Left kidney (tissue), 8 donors: ENCODE measurements at places on chromosomes 16 and 17. TPM values are rescaled to one million over a fixed set of nuclear protein-coding genes. Genes with fewer than 3 reads are reported as not detected.

NOS2 gene
- 2.2 TPM for polyA plus RNA-seq

- no peak for DNase-seq
These were observed 164.4 kb upstream of the ANKFN1 start for GRCh38 chr17:55988861-55989260.

NPIPA5 gene
- 49.4 TPM for polyA plus RNA-seq

UMOD gene
- polyA plus RNA-seq = 163 TPM

WNT9B gene
- 8.5 TPM for polyA plus RNA-seq

- no peak for DNase-seq
These were observed 13.5 kb downstream of the ANKRD11 start for GRCh38 chr16:89476811-89477261.

FAM20A gene
- 11.9 TPM for polyA plus RNA-seq

GRCh38 chr16:48963901-48964615 lies 317.6 kb downstream of the CBLN1 start:
- DNase-seq = no peak

- DNase-seq = no peak
These were observed 118.4 kb upstream of the HSBP1 start for GRCh38 chr16:83689385-83689831.

GRCh38 chr17:17119533-17119932 lies 77.3 kb downstream of the MPRIP start:
- DNase-seq = no peak

DNA sequence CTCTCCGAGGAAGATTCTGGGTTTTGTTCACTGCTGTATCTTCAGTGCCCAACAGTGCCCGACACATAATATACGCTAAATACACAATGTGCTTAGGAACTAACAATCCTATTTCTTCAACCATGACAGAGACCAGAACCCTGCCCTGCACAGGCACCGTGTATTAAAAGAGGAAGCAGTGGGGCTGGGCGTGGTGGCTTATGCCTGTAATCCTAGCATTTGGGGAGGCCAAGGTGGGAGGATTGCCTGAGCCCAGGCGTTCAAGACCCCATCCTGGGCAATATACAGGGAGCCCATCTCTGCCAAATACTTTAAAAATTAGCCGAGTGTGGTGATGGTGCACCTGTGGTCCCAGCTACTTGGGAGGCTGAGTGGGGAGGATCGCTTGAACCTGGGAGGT lies 19.3 kb downstream of the ARL2BP start:
- no peak for DNase-seq

GRCh38 chr17:67573987-67574657 lies 143.6 kb upstream of the NOL11 start:
- DNase-seq = no peak

DNA sequence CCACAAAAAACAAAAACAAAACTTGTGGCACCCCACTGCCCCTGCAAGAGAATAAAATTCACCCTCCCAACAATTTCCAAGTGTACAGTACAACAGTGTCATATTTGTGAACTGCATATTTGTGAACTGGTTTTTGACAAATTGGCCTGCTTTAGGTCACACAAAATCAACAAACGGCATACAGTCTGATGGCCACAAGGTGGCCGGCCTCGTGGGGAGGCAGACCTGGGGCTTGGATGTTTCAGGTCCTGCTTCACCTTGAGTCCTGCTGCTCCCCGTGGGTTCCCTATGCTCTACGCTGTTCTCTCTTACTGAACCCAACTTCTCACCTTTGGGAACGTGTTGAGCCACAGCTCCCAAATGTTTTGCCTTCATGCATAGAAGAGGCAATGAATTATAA lies 102.2 kb downstream of the CDK5R1 start:
- no peak for DNase-seq

STXBP4 gene
- polyA plus RNA-seq = 22.1 TPM

KRTAP2-3 gene
- not detected for polyA plus RNA-seq

DNA sequence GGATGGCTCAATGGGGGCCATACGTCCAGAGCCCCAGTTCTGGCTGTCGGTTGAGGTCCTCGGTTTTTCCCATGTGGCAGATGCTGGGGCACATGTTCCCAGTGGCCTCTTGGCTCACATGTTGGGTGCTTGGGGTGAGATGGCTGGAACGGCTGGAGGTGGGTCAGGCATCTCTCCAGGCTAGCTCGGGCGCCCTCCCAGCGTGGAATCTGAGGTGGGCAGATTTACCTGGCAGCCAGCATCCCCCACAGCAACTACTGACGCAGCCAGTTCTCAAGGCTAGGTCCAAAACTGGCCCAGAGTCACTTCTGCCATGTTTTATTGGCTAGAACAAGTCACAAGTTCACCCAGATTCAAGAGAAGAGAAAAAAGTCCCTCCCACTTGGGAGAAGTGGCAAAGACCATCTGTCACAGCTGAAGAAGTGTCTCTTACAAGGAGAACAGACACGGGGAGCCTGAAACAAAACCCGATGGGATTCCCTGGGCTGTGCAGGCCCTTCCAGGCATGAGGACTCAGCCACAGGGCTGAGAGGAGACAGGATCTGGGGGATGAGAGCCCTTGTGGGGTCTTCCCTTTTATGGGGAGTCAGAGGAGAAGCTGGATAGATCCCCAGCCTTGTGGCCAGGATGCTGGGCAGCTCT lies 15.2 kb downstream of the ACE start:
- DNase-seq = peak; percentile 61

GRCh38 chr16:22006636-22007035 lies 1.3 kb upstream of the MOSMO start:
- no peak for DNase-seq

- no peak for DNase-seq
These were observed 13.1 kb downstream of the KRT37 start for GRCh38 chr17:41411072-41411840.

DNA sequence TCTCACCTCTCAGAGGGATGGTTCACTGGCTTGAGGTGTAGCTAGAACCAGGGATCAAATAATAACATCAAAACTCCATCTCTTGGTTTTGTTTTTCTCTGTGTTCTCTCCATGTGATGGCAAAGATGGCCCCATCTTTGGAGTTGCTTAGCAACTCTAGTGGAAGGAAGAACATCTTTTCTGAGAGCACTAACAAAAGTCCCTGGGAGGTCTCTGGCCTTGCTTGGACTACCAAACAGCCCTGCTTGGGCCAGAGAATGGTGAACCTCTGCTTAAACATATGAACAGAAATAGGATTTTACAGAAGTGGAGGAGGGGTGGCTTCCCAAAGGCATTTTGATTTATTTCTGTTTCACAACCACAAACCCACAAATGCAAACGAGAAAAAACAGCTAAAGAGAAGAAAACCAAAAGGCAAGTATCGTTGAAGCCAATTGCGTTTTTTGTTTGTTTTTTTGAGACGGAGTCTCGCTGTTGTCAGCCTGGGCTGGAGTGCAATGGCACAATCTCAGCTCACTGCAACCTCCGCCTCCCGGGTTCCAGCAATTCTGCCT lies 13.2 kb downstream of the GABARAPL2 start:
- DNase-seq = no peak

SLC16A13 gene
- 4.0 TPM for polyA plus RNA-seq

- DNase-seq = peak; percentile 47
These were observed 23.1 kb downstream of the PITPNC1 start for GRCh38 chr17:67400193-67400592.

DNA sequence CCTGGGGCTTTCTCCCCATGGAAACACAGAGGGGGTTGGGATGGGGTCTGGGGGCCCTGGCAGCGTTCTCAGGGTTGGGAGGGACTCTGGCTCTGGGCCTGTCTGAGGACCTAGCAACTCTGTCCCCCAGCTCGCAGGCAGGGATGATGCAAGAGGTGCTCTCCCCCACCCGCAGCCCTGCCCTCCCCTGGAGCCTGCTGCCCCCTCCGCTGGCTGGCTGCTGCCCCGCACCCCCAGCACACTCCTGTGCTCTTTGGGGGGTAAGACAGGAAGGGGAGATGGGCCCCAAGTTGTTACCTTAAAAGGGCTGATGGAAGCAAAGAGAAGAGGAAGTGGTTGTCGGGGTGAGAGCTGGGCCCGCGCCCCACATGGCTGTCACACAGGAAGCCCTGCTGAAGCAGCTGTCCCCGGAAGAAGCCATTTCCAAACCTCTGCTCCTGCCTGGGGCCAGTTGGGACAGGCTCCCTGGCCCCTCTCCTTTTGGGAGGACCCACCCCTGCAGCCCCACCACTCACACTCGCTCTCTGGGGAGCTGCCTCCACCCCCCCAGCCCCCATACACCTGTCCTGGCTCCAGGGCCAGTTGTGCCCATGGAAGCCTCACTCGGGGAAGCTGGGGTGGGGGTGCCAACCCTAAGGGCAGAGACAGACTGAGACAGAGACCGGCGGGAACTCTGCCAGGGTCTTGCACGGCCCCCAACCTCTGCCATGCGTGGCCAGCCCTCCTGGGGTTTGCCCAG lies 2.5 kb downstream of the CORO1A start:
- no peak for DNase-seq

DNA sequence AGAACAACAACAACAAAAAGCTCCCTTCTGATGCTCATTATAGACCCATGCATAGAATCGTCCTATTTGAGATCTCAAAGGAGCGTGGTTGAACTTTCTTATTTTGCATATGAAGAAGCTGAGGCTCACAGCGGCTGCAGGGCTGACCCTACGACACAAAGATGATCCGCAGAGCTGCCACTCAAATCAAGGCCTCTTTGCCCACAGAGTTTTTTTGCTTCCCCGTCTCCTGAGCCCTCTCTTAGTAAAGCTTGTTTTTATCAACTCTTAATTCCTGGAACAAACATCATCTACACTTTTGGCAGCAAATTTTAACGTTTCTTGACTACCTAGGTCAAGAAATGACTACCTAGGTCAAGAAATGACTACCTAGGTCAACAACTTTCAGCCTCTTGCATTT lies 73.7 kb downstream of the C16orf95 start:
- DNase-seq = no peak

- DNase-seq = no peak
These were observed 7.3 kb upstream of the METRNL start for GRCh38 chr17:83071966-83072562.

DNA sequence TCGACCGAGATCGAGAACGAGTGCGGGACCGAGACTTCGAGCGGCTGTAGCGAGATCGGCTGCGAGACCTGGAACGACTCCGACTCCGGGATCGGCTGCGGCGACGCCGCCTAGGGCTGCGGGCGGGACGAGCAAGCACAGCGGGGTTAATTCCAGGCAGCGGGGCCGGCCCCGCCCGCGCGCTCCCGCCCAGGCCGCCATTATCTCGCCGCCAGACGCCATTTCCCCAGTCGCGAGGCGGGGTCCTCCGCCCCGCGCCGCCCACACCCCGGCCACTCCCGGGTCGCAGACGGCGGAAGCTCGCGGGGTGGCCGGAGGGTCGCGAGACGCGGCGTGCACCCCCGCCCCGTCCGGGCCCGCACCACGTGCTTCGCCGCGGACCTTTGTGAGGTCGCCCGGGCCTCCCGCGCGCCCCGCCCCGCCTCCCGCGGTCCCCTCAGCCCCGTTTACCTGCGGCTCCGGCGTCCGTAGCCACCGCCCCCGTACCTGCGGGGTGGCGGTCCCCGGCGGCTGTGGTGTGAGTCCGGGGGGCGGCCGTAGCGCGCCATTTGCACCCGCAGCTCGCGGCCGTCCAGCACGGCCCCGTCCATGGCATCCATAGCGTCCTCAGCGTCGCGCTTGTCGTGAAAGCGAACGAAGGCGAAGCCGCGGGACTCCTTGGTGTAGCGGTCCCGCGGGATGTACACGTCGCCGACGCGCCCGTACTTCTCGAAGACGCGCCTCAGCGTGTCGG lies 616 bp downstream of the SRSF2 start:
- no peak for DNase-seq

DNA sequence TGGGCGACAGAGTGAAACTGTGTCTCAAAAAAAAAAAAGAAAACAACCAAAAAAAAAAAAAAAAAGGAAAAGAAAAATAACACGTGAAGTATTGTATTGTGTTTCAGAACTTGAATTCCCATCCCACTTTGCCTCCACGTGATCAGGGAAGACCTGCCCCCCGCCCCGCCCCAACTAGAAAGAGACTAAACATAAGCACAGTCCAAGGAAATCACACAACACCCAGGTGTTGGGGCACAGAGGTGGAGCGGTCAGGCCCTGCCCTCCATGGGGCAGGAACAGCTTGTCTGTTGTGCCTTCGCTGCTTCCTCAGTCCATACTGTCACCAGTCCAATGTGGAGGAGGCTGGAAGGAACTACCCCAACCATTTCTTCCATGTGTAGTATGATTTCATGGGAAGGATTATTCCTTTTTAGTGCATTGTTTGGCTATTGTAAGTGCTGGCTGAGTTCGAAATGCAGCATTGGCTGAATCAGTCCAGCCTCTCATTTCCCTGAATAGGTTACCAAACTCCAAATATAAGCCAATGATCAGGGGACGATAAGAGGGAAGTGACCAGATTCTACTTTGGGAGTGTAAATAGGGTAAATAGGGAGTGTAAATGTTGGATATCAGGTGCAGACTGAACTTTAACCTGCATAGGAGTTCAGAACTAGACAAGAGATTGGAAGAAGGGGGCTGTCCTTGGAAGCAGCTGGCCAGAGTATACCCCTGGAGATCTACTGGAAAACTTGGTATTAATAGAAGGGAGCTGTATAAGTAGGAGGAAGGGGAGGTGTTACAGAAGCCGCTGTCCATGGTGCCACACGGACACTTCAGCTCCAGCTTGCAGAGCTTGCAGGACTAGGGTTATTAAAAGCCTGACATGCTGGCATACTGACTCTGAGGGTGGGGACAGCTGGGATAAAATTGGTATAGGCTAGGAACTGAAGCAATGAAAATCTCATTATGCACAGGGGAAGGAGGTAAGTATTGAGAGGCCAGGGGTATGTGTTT lies 50.7 kb downstream of the TANGO6 start:
- peak; percentile 61 for DNase-seq

DNA sequence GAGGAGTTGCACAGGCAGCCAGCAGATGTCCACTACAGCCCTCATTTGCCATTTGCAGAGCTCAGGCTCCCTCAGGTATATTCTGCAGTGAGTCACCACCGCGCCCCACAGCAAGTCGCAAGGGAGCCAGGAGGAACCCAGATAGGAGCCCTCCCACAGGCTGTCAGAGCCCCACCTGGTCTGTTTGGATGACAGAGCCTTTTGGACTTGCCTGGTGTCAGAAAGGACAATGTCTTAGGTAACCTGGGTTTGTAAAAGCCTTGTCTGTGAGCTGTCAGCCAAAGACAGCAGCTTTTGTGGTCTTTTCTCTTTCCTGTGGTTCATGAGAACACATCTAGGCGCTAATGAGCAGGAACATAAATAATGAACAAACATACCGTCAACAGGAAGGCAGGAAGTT lies 70.9 kb downstream of the GNAO1 start:
- no peak for DNase-seq

DNA sequence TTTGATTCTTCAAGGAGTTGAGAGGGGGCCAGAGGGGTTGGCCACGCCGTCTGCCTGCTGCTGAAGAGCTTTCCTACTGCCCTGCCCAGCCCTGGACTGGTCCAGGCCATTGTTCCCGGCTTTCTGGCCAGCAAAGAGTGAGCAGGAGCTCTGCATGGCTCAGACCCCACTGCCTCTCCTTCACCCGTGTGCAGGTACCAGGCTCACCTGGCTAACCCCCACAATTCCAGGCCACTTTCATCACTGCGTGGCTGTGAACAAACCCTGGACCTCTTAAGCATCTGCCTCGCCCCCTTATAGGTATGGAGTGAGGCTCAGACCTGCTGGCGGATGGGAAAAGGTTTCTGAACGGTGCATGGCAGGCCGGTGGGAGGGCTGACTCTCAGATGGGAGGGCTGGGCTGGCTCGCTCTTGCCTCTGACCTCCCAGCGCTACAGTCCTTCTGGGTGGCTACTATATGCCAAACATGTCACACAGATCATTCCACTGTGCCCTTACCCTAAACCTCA lies 8.9 kb downstream of the ZNF319 start:
- DNase-seq = no peak

HOXB9 gene
- polyA plus RNA-seq = 65.6 TPM

NACA2 gene
- 3.3 TPM for polyA plus RNA-seq

- DNase-seq = no peak
These were observed 1.2 kb upstream of the CYB5B start for GRCh38 chr16:69423189-69423588.

- DNase-seq = no peak
These were observed 29.9 kb downstream of the PEMT start for GRCh38 chr17:17561408-17562145.

PYY gene
- 0.22 TPM for polyA plus RNA-seq

CHP2 gene
- 1.0 TPM for polyA plus RNA-seq
